ENCODE measurements at places on chromosomes 11 and 22. TPM values are rescaled to one million over a fixed set of nuclear protein-coding genes. Genes with fewer than 3 reads are reported as not detected.

GRCh38 chr22:27930331-27931060, 11.4 kb upstream of the PITPNB start:
- no peak for DNase-seq

DNA sequence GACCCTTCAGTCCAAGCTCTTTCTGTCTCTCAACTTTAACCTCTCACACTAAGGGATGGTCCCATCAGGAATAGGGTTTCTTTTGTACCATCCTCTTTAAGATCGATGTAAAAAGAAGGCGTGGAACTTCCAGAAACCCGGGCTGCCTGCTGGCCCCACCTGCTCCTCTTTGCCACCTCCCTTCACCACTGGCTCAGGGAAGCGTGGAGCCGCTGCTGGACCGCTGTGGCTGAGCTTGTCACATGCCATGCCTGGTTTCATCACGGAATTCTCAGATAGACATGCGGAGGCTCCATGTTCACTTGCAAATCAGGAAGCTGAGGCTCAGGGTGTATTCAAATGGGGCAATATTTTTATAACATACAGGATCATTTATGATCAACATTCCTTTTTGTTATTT, 399.7 kb downstream of the BRD1 start:
- DNase-seq: peak; percentile 36

DNA sequence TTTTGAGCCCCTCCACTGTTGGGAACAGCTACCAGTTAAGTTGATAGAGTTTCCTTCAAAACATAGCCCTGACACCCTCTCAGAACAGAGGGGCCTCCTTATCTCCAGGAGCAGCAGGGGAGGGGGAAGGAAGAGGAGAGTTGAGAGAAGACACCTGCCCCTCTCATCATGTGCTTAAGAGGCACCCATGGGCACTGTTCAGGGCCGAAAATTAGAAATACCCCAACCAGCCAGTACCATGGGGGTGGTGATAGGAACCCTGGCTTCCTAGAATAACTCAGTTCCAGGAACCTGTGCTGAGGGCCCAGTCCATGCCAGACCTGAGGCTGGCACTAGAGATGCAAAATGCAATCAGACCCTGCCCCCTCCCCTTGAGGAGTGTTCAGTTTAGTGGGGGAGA, 9.3 kb upstream of the GDPD5 start:
- no peak for DNase-seq

DNA sequence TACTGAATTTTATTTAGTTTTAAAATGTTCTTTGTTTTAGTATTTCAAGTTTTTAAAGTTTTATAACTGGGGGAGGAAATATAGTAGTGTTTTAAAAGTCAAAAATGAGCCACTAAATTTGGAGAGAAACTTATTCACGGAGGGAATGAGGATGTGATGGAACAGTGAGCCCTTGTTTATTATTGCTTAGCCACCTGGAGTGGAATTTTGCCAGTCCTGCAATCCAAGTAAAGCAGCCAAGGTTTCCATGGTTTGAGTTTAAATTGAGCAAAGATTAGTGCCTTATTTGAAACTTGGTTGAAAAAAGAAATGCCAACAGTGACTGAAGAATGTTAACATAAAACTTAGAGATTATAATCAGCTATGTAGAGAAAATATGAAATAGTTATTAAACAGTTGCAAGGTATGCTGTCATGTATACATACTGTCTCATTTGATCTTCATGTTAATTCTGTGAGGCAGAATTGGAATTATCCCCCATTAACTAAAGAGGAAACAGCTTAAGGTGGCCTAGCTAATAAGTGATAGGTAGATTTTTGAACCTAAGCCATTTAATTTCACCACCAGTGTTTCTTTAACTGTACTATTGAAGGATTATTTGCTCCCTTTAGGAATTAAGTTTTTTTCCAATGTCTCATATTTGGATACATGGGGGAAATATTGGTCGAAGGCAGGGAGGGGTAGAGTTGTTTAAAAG, 36.4 kb downstream of the SWAP70 start:
- DNase-seq: no peak

DNA sequence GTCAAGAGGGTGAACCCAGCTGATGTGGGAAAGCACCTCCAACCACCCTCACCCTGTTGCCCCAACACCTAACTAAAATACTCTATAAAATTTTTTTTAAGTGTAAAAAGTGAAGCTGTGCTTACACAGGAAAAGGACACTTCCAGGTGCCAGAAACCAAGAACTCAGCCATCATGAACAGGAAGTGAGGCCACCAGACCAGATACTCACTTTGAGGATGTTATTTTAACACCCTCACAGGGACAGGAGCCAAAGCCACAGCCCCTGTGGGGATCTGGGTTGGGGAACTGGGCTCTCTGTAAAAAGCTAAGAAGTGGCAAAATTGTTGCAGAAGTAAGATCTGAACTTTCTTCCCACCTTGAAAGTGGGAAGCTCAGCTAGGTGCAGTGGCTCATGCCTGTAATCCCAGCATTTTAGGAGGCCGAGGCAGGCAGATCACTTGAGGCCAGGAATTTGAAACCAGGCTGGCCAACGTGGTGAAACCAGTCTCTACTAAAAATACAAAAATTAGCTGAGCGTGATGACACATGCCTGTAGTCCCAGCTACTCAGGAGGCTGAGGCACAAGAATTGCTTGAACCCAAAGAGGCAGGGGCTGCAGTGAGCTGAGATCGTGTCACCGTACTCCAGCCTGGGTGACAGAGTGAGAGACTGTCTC, 3.8 kb downstream of the RSPH14 start:
- DNase-seq: no peak

- DNase-seq: no peak
Measured at GRCh38 chr11:22690871-22691270, 24.5 kb downstream of the GAS2 start.

DNA sequence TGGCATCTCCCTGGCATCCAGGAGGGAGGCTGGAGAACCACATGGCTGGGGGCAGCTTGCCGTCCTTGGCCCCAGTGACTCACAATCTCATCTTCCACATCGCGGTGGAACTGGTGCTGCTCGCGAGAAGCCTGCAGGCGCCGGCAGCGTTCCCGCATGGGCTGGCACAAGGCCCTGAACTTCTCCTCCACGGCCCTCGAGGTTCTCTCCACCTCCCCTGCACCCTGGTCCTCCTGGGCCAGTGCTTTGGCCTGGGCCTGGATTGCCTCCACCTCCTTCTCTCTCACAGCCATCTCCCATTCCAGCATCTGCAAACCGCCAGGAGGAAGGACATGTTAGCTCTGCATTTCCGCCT, 16.3 kb upstream of the RBM4B start:
- no peak for DNase-seq

DNA sequence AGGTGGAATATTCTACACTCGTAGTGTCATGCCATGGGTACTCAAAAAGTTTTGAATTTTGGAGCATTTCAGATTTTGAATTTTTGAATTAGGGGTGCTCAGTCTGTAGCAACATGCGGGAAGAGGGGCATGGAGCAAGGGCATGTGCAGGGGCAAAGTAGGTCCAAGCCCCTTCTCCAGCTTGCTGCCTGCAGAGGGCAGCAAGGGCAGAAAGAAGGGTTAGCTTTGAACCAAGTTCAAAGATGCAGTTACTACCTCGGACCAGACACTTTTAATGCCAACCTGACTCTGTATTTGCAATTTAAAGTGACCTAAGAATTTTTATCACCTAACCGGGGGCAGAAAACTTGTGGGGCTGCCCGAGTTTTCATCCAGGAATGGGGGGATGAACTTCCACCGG, 68.2 kb downstream of the CD82 start:
- DNase-seq: peak; percentile 76

SLC22A12 gene
- total RNA-seq: not detected

PRDM10 gene
- 13.0 TPM for total RNA-seq

PGR gene
- total RNA-seq: 0.63 TPM

SEPTIN3 gene
- total RNA-seq: 0.76 TPM

All from lower leg skin (tissue), 4 donors.